ENCODE measurements at places on chromosomes 6 and 20.

DNA sequence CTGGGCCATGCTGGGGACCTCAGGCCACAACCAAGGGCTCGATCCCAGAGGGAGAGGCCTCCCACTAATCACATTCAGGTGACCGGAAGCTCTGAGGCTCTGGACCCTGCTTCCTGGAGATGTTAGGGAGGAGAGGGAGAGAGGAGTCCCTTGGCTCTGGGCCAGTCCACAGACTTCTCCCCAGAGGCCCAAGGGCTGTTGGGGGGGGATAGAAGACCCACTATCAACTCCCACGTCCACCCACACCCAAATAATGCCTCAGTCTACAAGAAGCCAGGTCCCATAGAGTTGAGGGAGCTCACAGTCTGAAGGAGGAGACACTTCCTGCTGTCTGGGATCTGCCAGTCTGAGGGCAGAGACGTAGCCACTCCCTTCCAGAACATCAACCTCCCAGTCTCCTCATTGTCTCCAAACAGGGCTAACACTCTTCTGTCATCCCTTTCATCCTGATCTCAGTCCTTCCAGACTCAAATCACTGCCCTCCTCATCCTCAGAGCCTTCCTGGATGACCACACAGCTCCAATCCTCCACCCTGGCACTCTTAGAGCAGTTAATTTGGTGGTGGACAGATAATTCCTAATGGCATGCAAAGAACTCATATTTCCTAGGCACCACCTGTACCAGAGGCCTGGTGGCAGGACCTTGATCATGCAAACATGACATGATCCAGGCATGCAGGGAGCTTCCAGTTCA lies 69.9 kb downstream of the MRPL14 start:
- no peak for DNase-seq

GRCh38 chr20:61438285-61438684 lies 186.2 kb downstream of the CDH4 start:
- no peak for DNase-seq

GRCh38 chr20:34262488-34263288 lies 21.5 kb downstream of the ASIP start:
- no peak for DNase-seq

- peak; percentile 14 for DNase-seq
These were observed 218.2 kb downstream of the OR2B2 start for GRCh38 chr6:27693766-27694546.
